ENCODE measurements at places on chromosomes 5 and 9.

DNA sequence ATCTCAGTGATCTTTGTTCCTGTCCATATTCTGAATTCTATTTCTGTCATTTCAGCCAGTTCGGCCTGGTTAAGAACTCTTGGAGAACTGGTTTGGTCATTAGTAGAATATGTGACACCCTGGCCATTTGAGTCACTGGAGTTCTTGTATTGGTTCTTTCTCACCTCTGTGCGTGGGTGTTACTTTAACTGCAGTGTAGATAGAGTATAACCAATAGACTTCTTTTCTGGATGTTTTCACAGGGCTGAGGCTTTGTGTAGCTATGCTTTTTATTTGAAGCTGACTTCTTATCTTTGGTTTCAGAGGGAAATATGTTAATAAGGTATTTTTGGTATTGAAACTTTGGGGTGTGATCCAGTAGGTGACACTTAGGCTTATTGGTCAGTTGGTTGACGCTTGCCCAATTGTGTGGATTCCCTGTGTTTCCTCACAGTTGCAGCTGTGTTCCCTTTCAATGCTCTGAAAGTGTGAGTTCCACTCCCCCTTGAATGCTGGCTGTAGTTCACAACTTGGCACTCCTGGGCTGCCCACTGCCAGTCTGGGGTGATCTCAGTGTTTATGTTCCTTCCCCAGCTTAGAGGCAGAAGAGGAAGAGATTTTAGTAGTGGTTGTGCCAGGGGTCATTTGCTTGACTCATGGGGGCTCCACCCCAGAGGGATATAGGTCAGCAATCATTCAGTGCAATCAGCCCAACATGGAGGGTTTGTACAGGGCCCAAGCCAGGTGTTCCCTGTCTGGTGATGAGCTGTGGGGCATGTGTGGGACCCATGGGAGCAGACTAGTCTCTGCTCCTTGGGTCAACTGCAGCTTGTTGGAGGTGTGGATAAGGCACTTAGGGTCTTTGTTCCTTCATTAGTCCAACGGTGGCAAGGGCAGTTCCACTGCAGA, 34.9 kb upstream of the TEK start:
- DNase-seq = no peak

DNA sequence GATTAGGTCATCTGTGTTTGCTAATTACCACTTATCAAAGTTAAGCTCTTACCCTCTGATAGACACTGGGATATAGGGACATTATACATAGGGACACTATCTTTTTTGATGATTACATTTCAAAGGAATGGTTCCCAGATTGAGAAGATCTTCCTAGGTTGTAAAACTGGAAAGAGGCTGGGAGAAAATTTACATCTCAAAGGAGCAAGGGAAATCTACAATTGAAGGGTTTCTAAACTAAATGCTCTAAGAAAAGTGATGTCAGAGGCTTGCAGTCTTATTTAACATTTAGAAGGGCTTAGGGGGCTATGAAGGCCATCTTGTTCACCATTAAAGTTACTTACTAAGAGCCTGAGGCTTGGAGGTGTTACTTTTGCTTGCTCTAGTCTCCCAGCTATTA, 242.8 kb downstream of the PRR16 start:
- DNase-seq = no peak

GRCh38 chr5:3596261-3596825, 711 bp downstream of the IRX1 start:
- DNase-seq = no peak

DNA sequence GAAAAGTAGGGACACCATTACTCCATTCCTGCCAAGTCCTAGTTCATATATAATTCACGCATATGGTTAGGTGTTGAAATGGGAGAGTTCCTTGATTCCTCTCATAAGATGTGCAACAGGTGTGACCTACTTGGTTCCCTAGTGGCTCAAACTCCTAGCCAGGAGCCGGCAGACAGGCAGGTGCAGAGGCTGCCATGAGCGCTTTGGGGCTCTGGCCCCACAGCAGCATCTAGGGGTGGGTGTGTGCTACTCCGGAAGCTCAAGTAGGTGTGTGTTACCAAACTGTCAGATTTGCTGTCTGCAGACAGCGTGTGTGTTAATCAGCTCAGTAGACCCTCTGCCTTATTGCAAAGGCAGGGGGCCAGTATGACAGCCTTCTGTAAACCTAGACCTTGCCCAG, 1652.4 kb upstream of the ACO1 start:
- DNase-seq = no peak

DNA sequence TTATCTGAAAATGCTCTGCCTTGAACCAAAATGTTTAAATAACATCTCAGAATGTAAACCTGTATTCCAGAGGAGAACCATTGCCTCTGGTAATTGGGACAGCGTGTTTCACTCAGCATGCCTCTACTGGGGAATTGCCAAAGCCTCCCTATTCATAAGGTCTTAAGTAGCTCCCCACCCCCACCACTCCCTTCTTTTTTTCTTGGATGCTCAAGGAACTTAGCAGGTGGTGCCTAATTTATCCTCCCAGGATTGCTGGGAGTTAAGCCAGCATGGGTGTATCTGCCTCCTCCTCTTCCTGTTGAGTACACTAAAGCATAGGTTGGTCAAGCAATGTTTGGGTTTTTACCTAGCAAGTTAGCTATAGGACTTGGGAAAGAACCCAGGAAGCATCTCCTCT, 220.2 kb downstream of the DMAC1 start:
- DNase-seq = no peak

- DNase-seq = no peak
Measured at GRCh38 chr5:1155191-1156032, 43.5 kb upstream of the SLC12A7 start.

DNA sequence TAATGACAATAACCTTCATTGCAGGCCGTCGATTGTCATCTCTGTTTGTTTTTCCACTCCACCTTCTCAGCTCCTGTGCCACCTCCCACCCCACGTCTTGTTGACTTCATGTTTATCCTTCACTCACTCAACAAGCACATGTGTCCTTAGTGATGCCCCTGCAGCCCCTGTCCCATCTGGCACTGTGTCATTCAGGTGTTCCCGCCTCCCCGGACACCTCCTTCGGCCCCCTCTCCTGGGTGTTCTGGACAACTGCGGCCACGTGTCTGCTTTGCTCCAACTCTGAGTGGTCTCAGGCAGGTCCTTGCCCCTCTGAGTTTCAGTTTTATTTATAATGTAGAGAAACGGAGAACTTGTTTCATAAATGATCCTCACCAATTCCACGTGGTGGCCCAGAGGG, 91.0 kb upstream of the COL5A1 start:
- no peak for DNase-seq

GRCh38 chr5:9188131-9188530, 357.7 kb downstream of the SEMA5A start:
- no peak for DNase-seq
